Ammon's horn (tissue), 1 donor: ENCODE measurements at places on chromosomes 5 and 9.

DNA sequence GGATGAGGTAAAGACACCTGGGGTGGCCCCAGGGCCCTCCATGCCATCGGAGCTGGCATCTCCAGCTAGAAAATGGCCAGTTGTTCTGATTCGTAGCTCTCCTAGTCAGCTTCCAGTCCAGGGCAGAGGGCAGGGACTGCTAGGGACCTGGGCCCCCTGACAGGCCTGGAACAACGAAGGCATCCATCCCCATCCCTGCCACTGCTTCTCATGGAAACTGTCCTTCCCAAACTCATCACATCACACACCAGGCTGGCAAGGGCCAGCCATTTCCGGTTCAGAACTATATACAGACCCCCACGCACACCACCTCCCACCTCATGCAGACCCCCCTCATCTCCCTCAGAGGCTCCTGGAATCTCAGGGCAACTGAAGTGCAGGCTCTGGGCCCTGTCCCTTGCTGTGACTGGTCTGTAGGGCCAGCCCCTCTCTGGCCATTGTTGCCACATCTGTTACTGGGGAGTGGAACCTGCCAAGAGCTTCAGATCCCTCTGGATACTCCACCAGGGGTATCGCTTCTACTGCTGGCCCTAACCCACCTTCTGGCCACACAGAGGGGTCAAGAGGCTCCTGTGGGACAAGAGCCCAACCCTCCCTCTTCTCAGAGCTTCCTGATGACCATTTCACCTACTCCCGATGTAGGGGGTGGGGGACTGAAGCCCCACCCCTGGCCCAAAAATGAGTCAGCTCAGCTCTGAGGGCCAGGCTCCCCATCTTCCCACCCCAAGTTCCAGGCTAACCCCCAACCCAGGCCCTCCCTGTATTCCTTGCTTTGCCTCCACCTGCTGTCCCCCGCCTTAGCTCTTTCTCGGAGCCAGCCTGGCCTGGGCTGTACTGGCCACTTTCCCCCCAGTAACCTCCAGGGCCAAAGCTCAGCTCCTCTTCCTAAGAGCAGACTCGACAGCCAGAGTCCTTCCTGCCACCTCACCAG is 1.2 kb upstream of the MZB1 start:
- DNase-seq, result no peak

- DNase-seq, result peak; percentile 22
Observed at GRCh38 chr9:78236551-78236910, 656 bp downstream of the CEP78 start.

GRCh38 chr5:155711882-155712281 is 615.1 kb upstream of the SGCD start:
- DNase-seq, result no peak

- no peak for DNase-seq
Observed at GRCh38 chr5:179303451-179304200, 41.6 kb downstream of the ADAMTS2 start.

GRCh38 chr9:131418143-131419025 is 24.5 kb downstream of the PRRC2B start:
- DNase-seq, result peak; percentile 69

DNA sequence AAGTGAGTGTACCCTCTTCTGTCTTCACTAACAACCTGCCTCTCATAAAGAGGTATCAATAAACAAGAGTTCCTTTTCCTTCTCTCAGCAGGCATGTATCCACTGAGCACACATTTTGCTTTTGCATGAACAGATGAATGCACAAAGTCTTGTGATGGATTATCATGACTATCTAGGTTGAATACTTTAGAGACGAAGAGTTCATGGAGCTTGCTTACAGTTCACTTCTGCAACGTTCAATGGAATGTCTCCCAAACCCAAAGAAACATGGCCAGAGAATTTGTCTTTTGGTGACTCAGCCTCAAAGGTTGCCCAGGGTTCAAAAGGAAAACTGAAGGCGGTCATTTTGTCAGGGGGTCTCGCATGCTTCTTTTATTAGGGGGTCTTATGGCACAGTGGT is 55.4 kb downstream of the BRINP1 start:
- no peak for DNase-seq

DNA sequence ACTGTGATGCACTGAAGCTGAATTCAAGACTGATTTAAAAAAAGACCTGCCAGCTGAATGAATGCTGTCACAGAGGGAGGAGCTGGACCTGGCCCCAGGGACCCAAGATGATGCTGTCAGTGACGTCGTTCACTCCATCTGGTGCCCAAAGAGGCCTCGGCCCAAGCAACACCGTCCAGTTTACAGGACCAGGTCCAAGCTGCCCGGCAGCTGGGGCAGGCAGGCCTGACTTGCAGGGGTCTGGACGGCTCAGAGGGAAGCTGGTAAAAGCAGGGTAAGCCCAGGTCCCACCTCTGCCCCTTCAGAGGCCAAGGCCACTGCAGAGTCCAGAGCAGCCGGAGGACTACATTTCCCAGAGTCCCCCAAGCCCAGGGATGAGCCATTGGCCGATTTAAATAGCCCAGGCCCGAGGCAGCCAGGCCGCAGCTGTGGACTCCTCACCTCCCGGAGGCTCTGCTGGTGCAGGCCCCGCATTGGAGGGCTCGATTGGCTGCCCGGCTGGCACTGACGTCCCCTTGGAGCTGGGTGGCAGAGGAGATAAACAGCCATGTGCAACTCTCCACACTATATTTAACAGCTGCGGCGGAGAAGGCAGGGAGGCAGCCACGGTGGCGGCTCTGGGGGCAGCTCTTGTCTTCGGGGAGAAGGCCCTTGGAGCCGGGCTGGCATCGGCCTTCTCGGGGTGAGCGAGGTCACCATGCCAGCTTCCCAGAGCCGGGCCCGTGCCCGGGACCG is at the start of gene PLPP7:
PLPP7 (plus strand) TSS at position 423 of the 735 bp plus-strand sequence; CDS start at position 698, 275 bp downstream.
- DNase-seq, result peak; percentile 94

GRCh38 chr9:137303893-137304382 is 1.9 kb upstream of the NRARP start:
- no peak for DNase-seq

DNA sequence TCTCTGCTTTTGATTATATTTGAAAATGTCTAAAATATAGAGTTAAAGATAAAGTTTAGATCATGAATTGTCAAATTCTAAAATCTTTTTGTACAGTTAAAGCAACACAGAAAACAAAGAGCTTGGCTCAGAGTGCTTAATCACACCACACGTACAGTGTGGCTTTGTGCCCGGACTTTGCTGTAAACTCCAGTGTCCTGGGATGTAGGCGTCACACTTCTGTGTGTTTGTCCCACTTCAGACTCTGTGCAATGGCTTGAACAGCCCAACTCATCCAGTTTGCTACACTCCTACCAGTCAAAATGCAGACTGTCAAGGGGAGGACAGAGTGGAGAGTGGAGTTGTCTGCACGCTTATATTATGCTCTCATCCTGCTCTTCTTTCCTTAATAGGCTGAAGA is 45.3 kb downstream of the SMARCA2 start:
- DNase-seq, result peak; percentile 18

GRCh38 chr5:55030676-55031369 is 6.8 kb downstream of the GZMK start:
- DNase-seq, result no peak

GRCh38 chr9:114998326-114998725 is 67.9 kb upstream of the TNFSF8 start:
- DNase-seq, result no peak

DNA sequence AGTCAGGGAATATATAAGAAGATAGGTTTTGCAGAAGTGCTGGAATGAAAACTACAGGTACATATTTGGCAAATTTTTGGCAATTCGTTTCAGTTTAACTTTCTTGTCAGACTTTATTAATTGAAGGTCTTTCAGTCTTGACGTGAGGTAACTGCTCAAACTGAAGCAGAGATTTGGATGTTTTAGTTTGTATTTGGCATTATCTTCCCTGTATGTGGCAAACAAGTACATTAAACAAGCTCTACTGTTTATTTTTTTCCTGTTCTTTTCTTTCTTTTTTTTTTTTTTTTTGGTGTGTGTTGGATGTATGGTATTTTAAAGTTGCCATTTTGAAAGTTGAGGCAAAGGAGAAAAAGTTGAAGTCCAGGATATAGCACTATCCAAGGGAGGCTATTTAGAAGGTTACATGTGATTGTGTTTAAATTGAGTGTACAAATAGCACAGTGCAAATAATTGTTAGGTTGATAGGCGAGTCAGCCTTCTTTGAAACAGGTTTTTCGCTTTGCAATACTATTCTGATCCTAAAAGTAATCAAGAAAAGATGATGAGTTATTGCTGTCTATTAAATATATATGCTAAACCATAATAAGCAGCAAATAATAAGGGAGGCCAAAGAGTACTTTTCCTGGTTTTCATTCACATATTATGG is 2.2 kb downstream of the PBX3 start:
- DNase-seq, result no peak

- no peak for DNase-seq
Observed at GRCh38 chr5:105945203-105945972, 1725.3 kb downstream of the EFNA5 start.

- no peak for DNase-seq
Observed at GRCh38 chr9:78539904-78540303, 243.0 kb downstream of the PSAT1 start.

DNA sequence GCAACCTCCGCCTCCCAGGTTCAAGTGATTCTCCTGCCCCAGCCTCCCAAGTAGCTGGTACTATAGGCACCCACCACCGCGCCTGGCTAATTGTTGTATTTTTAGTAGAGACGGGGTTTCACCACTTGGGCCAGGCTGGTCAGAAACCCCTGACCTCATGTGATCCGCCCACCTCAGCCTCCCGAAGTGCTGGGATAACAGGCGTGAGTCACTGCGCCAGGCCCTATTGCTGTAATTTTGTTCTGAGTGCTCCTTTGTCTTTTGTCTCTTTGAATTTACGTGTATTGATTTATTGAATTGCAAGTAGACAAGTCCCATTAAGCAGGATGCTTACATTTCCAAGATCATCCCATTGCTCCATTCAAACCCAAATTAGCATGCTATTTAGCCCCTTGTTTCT is 186.7 kb downstream of the MSX2 start:
- DNase-seq, result no peak

DNA sequence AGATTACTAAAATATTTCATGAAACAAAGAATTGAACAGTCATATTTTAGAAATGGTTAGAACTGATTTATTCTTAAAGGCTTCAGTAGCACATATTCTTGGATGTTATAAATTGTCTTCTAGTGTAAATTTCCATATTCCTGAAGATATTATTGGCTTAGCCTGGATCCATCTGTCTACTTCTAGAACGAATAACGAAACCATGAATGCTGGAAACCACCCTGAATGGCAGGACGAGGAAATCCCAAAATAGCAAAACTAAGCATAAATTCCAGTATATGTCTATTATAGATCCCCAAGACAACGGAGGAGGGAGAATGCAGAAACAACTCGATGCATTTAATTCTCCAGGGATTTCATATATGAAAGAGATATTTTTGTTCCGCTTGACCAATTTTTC is 2191.0 kb upstream of the ACO1 start:
- no peak for DNase-seq

GRCh38 chr9:124342776-124343485 is 72.3 kb downstream of the PSMB7 start:
- peak; percentile 80 for DNase-seq

GRCh38 chr5:143886096-143886495 is 74.1 kb downstream of the HMHB1 start:
- no peak for DNase-seq

DNA sequence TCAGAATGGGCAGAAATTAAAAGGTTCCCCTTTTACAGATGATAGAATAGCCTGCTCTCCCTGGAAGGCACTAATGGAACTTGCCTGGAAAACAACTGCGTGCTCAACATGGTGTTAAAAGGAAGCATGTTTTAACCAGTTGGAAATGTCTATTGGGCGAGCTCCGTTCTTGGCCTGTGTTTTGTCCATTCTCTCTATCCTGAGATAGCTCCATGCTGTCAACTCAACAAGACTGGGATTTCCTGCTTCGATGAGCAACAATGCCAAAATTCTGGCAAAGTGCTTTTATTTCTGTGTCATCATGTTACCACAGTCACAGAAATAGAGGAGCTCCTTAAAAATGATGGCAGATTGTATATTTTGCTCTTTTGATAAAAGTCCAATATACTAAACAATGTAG is 198.3 kb downstream of the PLK2 start:
- DNase-seq, result peak; percentile 5

GRCh38 chr9:134557331-134557730 is 84.3 kb upstream of the COL5A1 start:
- peak; percentile 80 for DNase-seq

GRCh38 chr9:90547896-90548295 is 94.7 kb downstream of the DIRAS2 start:
- no peak for DNase-seq

GRCh38 chr5:483434-484140 is 40.6 kb downstream of the EXOC3 start:
- no peak for DNase-seq

DNA sequence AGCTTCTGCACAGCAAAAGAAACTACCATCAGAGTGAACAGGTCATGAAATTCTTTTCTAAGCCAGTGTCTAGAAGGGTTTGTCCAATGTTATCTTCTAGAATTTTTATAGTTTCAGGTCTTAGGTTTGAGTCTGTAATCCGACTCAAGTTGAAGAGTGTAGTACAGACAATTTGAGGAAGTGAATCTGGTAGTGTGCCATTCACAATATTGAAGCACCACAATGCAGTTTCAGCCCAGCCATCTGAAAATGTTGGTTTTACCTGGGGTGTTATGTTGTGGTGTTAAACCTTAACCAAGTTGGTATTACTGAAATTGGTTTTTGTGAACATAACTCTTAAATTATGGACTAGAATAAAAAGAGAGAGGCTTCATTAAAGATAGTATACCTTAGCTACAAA is 77.2 kb downstream of the ADAMTS16 start:
- DNase-seq, result no peak
